ENCODE measurements at places on chromosomes 3 and 15.

DNA sequence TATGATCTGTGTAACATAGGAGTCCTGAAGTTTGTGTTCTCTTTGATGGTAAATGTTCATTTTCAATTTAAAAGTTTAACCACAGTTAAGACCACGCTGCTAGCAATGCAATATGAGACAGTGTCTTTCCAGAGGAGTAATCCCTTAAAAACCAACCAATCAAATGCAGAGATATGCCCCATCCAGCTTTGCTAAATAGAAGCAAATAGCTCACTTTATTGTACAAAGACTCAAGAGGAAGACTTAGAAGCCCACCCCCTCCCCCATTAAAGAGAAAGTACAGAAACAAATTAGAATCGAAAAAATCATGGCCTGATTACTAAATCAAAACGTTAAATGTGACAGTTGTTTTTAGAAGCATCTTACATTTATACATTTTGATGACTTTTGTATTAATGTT is 2.1 kb upstream of the ANP32A start:
- DNase-seq: peak; percentile 24

GRCh38 chr15:57335293-57335715 is 41.0 kb upstream of the CGNL1 start:
- DNase-seq: peak; percentile 13

DNA sequence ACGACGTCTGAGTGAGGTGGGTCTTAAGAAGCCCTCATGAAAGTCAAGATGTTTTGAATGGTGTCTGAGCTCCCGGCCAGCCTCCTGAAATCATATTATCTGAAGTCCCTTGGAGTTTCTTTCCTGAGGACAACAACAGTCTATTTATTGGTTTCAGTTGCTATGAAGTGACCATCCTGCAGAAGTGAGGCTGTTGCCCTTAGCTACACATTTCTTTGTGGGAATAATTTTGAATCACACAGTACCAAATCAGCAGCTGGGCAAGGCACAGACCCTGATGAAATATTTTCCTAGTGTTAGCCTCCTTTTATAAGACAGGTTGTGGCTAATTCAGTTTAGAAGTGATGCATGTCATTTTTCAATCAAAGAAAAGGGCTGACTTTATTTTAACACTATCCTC is 220.7 kb upstream of the AZI2 start:
- no peak for DNase-seq

GRCh38 chr3:29686889-29687592 is 406.2 kb downstream of the RBMS3 start:
- peak; percentile 24 for DNase-seq

DNA sequence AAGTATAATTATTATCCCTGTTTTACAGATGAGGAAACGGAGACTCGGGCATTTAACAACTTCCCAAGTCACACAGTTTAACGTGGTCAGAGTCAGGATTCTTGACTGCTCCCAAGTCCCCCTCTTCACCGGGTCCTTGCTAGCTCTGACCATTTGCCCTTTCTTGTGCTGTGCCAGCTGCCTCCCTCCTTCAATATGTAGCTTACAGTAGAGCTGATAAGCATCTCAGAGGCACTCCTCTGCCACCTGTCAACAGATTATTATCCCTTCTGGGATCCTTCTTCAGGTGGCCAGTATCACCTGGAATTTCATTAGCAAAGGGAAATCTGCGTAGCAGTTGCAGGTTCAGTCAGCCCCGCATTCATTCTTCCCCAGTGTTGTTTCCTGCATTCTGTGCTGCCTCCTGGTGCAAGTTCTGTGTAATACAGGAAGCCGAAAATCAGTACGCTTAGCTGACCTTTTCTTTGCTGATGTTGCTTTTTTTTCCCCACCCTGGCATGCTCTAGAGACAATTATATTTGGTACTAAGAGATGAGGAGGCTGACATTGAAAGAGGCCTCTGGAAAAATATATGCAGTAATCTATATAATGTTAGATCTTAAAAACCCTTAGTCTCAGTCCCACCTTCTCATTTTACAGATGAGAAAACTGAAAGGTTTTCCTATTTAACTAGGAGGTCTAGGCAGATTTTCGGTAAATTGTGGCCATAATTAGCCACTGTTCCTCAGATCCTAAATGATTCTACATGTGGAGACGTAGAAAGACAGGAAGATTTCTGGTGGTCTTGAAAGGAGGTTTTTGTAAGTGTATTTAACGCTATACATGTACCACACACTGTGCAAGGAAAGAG is 24.8 kb downstream of the TMOD2 start:
- peak; percentile 81 for DNase-seq

- DNase-seq: no peak
Observed at GRCh38 chr3:65829228-65829627, 209.5 kb downstream of the MAGI1 start.

DNA sequence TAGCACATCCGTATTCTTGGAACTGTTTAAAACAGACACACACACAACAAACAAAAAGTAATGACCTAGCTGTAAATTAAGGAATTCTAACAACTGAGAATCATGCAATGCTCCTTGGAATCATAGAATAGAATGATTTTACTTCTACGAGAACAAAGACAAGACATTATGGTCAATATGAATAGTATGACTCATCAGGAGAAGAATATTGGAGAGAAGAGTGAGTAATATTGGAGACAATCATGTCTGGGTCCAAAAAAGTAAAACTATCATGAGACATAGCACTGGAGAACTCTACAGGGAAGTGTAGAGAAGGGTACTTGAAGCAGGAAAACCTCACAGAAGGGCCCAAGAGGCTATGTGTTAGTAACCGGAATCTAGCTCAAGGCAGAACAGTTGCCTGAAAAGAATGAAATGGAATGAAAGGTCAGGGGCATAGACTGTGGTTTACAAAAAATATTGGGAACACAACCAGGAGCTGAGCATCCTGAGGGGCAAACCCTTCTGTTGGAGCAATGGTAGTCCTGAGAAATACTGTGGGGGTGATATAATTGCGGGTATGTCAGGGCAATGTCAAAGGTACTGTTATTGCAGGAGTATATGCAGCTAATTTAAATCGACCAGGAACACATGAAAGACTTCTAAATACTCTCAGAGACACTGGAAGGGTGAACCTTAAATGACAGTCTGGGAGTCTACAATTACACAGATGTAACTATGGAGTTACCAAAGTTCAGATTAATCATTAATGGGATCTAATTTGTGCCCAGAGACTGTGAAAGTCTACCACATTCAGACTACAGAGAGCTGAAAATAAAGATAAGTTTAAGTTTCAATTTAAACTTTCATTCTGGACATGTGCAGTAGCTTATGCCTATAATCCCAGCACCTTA is 201.2 kb downstream of the BCHE start:
- DNase-seq: no peak

DNA sequence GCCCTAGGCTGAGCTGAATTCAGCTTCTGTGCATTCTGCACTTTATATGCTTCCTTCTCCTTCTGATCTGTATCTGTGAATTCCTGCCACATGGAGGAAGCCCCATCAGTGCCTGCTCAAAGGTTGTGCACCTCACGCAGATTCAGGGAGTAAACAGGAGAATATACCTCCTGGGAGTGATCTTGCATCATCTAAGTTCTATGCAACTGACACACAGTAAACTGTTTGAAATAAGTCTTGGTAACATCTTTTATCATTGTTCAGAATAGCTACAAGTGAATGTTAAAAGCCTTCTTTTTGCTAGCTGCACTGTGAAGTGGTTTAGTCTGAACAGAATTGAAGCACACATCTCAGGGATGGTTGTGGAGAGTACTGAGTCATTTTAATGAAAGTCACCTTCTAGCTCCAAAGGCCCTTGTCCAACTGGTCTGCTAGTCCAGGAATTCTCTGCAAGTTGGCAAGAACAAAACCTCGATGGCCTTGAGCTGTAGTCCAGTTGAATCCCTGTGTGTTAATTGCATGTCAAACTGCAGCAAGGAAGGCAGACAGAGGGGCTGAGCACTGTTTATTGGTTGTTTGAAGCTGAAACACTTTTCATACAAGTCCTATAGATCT is 215.0 kb downstream of the WNT5A start:
- no peak for DNase-seq

GRCh38 chr15:38867556-38867955 is 302.9 kb upstream of the RASGRP1 start:
- no peak for DNase-seq

DNA sequence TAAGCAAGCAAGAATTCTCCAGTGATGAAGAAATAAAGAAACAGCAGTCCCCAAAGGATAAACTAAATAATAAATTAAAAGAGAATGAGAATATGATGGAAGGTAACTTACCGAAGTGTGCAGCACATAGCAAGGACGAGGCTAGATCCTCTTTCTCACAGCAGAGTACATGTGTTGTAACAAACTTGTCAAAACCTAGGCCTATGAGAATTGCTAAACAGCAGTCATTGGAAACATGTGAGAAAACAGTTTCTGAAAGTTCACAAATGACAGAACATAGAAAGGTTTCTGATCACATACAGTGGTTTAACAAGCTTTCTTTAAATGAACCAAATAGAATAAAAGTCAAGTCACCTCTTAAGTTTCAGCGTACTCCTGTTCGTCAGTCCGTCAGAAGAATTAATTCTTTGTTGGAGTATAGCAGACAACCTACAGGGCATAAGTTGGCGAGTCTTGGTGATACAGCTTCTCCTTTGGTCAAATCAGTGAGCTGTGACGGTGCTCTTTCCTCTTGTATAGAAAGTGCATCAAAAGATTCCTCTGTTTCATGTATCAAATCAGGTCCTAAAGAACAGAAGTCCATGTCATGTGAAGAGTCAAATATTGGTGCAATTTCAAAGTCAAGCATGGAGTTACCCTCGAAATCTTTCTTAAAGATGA is 4.5 kb upstream of the SCG5 start:
- DNase-seq: no peak

DNA sequence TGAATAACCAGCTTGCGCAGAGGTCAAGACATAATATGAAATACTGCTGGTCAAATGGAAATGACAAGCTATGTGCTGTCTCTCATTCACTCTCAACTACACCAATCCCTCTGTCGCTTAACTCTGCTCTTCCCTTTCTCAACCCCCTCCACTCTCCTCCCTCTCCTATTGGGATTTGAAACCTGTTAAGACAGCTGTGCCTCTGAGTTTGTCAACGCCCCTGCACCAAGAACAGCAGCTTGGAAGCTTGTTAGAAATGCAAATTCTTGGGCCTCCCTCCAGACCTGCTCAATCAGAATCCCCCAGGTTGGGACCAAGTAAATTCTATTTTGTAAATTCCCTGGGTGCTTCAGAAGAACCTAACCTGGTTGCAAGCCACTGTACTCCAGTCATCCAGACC is 149.7 kb upstream of the ATP2B2 start:
- DNase-seq: no peak

- no peak for DNase-seq
Observed at GRCh38 chr15:44246521-44247268, 41.8 kb upstream of the GOLM2 start.

DNA sequence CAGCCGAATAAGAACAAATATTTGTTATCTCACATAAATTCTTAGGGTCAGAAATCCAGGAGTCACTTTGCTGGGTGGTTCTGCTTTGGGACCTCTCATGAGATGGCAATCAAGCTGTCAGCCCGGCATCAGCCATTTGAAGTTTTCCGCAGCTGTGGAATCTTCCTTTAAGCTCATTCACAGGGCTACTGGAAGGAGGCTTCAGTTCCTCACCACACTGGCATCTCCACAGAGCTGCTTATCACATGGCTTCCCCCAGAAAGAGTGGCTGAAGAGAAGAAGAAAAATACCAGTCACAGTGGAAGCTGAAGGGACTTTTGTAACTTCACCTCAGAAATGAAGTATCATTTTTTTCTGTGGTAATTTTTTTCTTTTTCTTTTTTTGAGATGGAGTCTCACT is 267.7 kb downstream of the CHL1 start:
- no peak for DNase-seq

DNA sequence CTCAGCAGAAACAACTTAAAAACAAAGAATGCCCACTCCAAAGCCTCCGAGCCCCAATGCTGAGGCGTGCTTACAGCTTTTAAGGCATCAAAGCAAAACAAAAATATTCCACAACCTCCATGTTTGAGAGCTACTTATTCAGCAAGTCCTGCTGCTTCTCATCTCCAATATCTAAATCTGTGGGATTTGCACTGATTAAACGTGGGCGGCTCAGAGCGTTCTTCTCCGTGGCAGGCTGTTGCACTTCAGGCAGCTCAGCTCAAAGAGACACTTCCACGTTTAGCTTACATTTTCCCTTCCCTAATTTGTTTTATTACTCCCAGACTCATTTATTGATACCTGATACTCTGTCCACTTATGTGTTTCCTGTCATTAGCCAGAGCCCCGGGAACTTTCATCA is 282.6 kb upstream of the MCTP2 start:
- DNase-seq: no peak

GRCh38 chr3:82133070-82133606 is 371.7 kb upstream of the GBE1 start:
- peak; percentile 77 for DNase-seq

- DNase-seq: no peak
Observed at GRCh38 chr3:195932418-195933043, 24.2 kb upstream of the TNK2 start.

DNA sequence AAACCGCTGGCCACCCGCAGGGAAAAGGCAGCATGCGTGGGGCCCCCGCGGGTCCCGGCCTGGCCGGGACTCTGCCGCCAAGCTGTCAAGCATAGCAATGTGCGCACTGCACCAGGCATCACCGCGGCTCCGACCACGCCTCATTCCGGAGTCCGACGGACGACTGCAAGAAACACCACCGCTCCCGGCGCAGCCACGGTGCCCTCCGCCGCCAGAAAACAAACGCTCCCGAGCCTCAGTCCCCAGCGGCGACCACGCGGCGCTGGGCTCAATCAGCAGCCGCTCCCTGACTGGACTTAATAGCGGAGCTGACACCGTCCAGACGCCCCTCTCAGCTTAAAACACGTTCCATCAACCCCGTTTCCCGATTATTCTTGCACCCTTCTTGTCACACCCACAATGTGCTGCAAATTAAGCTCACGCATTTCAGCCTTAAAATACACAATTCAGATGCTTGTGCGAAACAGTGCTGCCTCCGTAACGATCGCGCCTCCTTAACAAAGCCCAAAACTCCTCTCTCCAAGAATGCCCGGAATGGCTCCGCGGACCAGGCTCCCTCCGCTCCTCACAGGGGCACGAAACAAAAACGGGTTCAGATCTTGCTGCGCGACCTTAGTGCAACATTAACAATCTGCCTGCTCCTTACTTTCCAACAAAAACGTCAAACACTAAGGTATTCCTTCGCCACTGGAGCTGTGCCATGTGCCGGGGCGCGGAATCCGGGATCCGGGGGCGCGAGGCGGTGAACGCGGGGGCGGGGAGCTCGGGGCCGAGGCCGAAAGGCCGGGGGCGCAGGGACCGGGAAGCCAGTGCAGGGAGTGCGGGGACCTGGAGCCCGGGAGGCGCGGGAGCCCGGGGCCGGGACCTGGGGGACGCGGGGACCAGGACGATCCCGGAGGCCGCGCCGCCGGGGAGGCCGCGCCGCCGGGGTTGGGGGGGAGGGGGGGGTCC is 655 bp downstream of the CYFIP1 start:
- DNase-seq: peak; percentile 17
